Right kidney (tissue), 9 donors: ENCODE measurements at places on chromosomes 16 and 17.

DNA sequence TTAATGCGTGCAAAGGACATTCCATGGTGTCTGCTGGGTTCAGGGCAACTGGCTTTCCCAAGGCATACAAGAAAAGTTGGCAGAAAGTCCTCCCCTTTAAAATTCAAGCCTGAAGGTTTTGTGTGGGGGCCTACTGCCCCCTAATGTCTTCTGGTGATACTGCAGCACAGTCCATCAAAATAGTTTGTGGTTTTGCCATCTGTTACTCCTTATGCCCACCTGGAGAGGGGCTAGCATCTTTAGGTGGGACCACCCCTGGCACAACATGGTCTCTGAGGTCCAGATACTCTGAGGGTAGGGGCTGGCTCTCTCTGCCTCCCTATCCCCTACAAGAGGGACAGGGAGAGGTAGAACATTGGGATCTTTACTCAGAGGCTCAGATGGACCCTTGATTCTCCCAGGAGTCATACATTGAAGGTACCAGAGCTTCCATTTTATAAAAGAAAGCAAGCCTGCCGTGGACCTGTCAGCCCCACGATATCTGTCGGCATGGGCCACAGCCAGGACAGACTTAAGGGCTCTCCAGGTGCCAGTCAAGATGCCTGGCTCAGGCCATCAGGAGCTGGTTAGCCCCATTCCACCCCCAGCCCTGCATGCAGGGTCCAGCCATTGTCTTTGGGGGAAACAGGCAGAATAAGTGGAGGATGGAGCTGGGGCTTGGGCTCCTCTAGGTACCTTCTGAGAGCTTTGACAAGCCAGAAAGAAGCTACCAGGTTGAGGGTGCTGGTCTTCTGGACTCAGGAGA lies 6.3 kb downstream of the ESRP2 start:
- DNase-seq: peak; percentile 38

GRCh38 chr16:57357330-57358085 lies 1.1 kb upstream of the CCL22 start:
- DNase-seq: no peak

GRCh38 chr17:72813481-72813880 lies 279.0 kb downstream of the SLC39A11 start:
- DNase-seq: no peak

GRCh38 chr16:87166321-87166720 lies 150.9 kb downstream of the C16orf95 start:
- DNase-seq: no peak

GRCh38 chr16:49665482-49666230 lies 190.3 kb downstream of the ZNF423 start:
- DNase-seq: no peak

DNA sequence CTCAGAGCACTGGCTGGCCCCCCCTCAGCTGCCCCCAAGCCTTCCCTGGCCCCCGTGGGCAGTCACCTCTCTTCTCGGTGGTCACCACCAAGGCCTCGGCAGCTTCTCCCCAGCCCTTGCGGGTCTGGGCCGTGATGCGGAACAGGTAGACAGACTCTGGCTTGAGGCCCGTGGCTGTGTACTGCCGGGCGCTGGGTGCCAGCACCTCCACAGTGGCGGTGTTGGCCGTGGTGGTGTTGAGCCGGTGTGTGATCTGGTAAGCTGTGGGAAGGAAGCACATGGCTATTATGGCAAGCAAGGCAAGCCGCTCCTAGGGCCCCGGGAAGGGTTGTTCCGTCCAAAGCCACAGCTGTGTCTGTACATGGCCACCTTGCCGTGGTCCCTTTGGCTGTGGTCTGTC lies 78.4 kb upstream of the CDC42EP4 start:
- DNase-seq: no peak

DNA sequence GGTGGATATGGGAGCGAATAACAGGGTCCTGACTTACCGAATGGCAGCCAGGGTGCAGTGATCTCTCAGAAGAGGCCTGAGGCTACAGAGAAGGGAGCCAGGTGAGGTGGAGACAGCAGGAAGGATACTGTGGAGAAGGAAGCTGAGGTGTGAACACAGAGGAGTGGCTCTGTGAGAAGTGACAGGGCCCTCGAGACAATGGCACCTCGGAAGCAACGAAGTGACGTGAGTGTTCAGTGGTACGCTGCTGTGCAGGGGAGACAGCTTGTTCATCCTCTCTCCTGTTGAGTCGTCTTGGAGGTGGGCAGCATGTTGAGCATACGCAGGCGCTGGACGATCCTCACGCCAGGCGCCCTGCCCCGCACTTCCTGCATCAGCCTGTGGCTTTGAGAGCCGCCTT lies 390.3 kb downstream of the CPPED1 start:
- DNase-seq: no peak

GRCh38 chr17:74631468-74632450 lies 8.2 kb upstream of the CD300E start:
- DNase-seq: no peak

DNA sequence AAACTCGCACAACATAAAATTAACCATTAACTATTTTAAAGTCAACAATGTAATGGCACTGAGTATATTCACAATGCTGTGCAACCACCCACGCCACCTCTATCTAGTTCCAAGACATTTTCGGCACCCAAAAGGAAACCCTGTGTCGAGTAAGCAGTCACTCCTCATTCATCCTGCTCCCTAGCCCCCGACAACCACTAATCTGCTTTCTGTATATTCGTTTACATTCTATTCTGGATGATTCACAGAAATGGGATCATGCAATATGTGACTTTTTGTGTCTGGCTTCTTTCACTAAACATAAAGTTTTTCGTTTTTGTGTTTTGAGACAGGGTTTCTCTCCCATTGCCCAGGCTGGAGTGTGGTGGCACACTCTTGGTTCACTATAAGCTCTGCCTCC lies 42.2 kb upstream of the HAPSTR1 start:
- no peak for DNase-seq

- no peak for DNase-seq
These were observed 84.9 kb downstream of the TMEM114 start for GRCh38 chr16:8505327-8505991.
